Activated CD4-positive, alpha-beta T cell treated with anti-CD3 and anti-CD28 coated beads, Interleukin-2, Interleukin-4, amounts not matched to agents 100 ng/mL and 50 ng/mL, durations not matched to agents 16 hours and 8 hours (primary cell): ENCODE measurements at places on chromosomes 4 and X.

DNA sequence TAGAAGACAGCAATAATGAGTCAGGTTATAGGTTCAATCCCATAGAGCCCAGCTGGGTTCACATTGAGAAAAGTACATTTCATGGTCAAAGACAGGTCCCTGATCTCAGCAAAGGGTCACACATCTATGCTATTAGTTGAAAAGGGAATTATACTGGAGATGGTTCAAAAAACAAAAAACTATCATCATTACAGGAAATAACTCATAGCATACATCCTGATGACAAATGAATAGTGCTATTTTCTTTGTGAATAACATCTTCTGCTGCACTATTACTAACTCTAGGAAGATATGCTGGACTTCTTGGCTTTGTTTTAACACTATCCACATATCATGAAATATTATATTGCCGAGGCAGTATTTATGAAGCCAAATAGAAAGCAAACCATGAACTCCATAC is 202.5 kb upstream of the MAB21L2 start:
- DNase-seq: no peak

DNA sequence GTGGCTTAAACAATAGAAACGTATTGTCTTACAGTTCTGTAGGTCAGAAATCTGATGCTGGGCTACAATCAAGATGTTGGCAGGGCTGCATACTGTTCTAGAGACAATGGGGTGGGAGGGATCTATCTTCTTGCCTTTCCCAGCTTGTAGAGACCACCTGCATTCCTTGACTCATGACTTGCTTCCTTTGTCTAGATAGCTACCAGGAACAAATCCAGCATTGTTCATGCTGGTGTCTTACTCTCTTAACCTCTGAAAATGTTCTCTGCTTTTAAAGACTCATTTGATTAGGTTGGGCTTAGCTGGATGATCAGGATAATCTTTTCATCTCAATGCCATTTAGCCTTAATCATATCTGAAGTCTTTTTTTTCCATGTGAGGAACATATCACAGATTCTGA is 169.0 kb downstream of the ZNF330 start:
- DNase-seq: no peak

DNA sequence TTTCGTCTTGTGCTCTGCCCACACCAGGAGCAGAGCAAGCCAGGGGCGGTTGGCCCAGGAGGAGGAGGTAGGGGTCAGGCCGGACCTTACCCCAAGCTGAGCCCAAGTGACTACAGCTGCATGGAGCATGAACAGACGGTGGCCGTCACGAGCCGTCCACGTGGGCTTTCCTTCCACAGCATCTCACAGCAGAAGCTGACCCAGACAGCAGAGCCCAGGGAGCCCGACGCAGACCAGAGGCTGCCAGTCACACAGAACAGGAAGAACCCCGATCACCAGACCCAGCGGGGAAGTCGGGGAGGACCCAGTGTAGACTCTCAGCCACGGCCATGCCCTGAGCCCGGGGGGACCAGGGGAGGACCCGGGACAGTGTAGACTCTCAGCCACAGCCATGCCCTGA is 58.0 kb downstream of the FAM53A start:
- DNase-seq: no peak

DNA sequence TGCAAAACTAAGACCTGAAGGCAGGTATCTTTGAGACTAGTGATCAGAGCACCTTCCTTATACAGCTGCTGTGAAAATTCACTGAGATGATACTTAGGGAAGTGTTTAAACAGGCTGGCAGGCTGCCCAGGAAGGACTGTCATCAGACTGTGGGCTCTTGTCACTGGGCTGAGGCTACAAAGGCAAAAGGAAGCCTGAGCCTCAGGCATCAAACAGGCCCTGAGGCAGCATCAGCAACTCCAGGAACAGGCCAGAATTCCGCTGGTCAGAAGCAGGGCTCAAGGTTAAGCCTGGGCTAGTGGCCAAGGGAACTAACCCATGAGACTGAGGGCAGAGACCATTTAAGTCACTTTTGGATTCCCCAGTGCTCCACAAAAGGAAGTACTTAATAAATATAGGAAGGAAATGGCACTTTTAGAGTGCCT is 12.8 kb downstream of the PJA1 start:
- no peak for DNase-seq

DNA sequence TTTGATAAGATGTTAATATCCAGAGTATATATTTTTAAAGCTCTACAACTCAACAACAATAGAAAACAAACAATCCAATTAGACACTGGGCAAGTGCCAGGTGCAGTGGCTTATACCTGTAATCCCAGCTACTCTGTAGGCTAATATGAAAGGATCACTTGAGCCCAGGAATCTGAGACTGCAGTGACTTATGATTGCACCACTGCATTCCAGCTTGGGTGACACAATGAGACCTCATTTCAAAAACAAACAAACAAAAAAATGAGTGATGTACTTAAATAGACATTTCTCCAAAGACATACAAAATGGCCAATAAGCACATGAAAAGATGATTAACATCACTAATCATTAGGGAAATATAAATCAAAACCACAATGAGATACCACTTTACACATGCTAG is 356.8 kb upstream of the PCDH10 start:
- no peak for DNase-seq

- no peak for DNase-seq
These were observed 207.9 kb upstream of the KLF3 start for GRCh38 chr4:38456096-38456495.

DNA sequence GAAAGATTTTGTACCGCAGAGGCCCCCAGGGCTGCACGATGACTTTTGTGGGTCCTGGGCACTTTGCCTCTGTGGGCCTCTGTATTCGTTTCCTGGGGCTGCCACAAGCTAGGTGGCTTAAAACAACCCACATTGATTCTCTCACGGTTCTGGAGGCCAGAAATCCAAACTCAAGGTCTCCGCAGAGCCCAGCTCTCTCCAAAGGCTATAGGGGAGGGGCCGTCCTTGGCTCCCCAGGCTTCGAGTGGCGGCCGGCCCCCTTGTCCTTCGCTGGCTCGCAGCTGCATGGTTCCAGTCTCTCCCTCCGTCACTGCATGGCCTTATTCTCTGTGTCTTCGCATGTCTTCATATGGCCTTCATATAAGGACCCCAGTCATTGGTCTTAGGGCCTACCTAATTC is 241.2 kb downstream of the EVC2 start:
- DNase-seq: no peak

GRCh38 chr4:81470456-81471297 is 1.0 kb downstream of the RASGEF1B start:
- no peak for DNase-seq

DNA sequence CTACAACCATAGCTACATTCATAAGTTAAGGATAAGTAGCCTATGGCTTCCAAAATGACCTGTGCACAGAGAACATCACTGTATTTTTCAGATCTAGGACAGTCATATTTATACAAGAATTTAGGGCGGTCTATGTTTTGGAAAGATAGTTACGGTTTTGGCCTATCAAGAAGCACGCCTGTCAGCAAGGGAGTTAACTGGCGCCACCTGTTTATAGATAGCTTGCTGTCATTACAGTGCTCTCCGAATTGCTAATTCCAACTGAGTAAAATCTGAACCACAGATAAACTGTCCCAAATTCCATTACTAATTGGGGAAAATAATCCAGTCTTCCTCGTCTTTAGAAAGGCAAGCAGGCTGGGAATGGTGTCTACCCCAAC is 646 bp downstream of the ABCB7 start:
- peak; percentile 28 for DNase-seq

DNA sequence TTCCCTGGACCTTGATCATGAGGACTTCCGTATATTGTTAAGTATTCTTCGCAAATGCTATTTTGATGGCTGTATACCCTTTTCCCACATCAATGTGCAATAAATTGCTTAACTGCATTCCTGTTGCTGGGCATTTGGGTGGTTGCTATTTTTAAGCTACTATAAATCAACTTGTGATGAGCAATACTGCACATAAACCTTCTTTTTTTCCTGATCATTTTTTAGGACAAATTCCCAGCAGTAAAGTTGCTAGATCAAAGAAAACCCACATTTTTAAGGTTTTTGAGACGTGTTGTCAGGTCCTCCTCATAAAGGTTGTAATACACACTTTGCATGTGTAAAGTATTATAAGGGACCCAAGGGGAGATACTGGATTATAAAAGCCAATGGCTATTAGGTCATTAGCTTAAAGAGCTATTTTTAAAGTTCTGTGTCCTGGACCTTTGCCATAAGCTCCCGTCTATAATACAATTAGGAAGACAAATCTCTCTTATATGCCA is 35.6 kb downstream of the LIMCH1 start:
- no peak for DNase-seq

DNA sequence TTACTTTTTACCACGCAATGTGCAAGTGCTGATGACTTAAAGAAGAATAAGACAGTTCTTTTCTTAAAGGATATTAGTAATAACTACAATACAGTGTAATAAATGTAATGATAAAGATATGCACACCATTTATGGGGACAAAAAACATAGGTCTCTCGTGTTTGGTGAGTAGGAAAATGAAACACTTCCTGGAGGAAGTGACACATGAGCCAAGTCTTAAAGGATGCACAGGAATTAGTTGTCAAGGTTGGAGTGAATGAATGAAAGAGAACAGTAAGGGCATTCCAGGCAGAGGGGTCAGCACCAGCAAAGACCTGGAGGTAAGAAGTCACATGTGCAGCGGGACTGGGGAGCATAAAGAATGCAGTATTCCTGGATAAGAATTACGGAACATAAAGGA is 112.7 kb downstream of the SH3RF1 start:
- no peak for DNase-seq

GRCh38 chr4:158395889-158396288 is 125.8 kb upstream of the RXFP1 start:
- DNase-seq: no peak

DNA sequence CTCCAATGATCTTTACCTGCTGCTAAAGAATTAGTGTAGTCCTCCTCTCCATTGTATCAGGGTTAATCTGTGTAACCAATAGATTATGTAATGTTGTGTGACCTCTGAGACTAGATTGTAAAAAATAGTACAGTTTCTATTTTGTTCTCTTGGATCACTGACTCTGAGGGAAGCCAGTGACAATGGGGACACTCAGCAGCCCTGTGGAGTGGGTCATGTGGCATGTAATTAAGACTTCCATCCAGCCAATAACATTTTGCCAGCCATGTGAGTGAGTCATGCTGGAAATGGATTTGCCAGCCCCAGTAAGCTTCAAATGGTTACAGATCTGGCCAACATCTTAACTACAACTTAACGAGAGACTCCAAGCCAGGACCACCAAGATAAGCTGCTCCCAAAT is 332.3 kb downstream of the PTTG2 start:
- no peak for DNase-seq
